ENCODE measurements at places on chromosomes 11 and 22.

DNA sequence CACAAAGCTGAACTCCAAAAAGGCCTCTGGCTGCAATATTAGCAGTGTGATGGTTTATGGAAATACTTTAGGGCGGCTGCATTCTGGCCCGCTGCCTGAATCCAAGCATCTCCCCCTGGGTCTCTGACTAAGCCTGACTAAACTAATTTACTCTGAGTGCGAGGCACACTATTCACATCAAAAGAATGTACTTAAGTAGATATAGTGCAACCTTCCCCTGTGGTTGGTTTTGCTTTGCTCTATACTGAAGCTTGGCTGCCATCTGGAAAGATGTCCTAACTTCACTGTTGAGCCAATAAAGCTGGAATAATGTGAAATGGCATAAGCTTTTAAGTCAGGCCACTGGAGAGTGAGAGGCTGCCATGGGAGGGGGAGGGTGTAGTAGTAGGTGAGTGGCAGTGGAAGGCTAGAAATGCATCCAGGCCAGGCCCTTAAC, 321.6 kb downstream of the AASDHPPT start:
- no peak for DNase-seq

DNA sequence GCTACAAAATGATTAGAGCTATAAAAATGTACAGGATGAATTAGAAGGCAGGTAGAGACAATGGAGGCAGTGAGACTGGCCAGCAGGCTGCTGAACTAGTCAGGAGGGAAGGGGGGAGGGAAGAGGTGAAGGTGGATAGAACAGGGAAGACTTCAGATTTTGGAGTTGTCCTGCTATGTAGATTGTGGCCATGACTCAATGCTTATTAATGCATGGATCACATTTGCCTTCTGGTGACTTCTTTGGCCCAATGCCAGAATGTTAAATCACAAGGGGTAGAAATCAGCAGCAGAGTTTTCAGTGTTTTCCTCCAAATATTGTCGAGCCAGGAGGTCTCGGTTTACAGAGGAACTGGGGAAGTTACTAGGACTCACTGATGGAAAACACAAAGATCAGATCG, 346.6 kb downstream of the AASDHPPT start:
- DNase-seq, result no peak

DNA sequence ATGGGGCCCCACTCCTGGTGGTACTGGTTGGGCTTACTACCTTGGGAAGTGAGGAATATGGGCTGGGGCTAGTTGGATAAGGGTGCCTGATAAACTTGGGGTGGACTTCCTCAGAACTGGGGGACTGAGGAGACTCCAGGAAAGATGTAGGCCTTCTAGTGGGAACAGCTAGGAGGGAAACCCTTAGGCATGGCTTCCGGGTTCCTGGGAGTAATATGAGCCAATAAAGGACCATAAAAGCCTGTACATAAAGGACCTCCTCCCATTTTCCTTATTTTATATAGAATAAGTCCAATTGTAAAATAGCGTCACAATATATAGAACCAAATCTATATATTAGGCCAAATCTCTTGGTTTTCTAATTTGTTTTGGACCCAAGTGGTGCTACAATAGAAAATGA, 18.4 kb upstream of the RNASEH2C start:
- DNase-seq, result no peak

GRCh38 chr11:125626288-125626950, 1.5 kb downstream of the CHEK1 start:
- DNase-seq, result peak; percentile 53

DNA sequence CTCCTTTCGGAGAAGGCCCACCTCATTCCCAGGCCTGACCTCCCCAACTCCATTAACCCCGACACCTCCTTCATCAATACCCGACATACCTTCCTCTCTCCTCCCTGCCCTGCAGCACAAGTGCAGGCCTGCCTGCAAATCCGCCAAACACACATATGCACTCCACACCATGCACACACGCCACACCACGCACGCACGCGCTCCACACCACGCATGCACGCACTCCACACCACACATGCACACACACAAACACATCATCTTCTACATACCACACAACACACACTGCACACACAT, 629.6 kb downstream of the TBC1D22A start:
- DNase-seq, result no peak

DNA sequence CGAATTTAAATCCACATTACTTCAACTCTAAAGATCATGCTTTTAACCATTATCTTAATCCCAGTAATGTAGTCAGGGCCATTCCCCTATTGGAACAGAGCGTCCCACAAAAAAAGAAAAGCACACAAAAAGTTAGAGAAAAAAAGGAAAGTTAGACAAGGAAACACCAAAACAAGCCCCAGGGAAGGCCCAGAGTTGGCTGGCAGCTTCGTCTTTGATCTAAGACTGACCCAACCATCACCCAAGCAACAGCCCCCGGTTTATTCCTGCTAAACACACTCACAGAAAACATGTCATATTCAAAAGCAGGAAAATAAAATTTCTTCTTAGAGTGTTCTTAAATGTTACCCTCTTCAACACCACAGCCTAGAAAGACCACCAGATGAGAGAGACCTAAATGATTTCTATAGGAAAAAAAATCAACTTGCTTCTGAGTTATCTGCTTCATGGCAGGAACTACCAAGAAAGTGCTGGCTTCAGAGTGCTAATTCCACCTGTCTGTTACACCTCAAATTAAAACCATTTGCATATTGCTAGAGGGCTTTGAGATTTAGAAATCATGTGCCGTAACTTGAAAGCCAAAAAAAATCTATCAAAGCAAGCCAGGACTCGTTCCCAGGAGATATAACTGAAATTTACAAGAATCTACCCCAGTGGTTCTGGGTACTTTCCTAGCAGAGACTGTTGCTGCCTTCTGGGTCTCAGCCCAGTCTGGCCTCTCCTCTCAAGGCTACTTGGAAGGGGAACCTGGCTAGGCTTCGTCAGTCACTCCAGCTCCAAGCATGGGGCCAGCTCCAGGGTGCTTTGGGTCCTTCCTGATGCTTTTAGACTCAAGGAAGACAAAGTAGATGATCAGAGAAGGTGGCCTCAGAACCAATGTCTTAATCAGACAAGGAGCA, 31.2 kb downstream of the POU2AF3 start:
- DNase-seq, result no peak

- no peak for DNase-seq
Observed at GRCh38 chr11:75547617-75548058, 14.4 kb upstream of the SERPINH1 start.

DNA sequence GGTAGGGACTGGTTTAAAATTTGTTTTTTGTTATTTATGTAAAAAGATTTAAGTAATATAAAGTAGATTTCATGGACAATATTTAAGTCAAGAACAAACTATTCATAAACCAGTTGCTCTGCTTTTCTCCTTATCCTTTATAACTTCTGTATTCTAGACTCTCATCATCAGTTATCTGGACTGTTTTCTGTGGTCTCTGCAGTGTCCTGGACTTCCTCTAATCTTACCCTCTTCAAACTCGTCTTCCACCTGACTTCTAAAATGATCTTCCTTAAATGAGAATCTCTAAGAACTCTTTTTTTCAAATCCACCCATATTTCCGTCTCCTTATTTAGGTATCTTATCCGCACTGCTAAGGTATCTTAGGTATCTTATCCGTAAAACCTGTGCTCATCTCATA, 8.1 kb downstream of the RRM1 start:
- no peak for DNase-seq

DNA sequence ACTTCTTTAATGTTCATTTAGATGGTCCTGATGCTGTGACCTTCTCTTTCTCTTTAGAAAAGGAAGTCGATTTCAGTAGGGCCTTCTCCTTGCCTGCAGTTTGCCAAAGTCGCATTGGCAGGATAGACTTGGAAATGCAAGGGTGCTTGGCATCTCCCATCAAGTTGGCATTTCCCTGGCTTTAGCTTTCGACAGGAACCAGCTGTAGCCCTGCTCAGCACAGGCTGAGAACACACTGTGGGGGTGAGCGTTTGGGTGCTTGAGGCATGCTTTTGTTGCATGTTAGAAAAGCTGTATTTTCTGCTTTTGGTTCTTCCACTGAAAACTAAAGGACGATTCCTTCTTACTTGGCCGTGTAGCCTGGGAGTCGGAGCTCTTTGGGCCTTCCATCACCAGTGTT, 37.7 kb downstream of the LDLRAD3 start:
- DNase-seq, result no peak

DNA sequence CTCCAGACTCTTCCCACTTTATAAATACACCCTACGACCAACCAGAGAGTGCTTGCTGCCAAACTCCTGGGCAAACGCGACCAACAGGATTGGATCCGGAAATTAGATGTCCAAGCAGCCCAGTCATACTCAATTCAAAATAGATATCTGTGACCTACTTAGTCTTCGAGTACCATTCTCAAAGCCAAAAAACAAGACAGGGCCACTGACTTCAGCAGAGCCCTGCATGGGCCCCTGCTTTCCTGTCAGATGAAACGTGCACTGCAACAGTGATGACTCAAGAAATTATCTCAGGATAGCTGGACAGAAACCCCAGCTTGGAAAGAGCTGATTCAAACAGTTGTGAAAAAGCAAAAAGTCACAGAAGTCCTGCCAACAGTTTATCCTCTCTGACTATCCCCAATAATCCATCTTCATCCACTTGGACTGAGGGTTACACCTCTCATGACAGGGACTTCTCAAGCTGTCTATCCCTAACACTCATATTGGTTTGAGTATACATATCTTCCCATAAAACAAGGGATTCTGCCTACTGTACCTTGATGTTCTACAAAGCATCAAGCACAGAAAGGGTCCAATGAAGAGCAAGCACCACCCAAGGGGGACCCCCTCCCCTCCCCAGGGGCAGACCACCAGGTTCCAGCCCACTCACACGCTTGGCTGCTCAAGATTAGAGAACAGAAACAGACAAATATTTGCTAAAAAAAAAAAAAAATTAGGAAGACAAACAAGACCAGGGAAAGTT, 17.4 kb downstream of the SMCO4 start:
- DNase-seq, result no peak

DNA sequence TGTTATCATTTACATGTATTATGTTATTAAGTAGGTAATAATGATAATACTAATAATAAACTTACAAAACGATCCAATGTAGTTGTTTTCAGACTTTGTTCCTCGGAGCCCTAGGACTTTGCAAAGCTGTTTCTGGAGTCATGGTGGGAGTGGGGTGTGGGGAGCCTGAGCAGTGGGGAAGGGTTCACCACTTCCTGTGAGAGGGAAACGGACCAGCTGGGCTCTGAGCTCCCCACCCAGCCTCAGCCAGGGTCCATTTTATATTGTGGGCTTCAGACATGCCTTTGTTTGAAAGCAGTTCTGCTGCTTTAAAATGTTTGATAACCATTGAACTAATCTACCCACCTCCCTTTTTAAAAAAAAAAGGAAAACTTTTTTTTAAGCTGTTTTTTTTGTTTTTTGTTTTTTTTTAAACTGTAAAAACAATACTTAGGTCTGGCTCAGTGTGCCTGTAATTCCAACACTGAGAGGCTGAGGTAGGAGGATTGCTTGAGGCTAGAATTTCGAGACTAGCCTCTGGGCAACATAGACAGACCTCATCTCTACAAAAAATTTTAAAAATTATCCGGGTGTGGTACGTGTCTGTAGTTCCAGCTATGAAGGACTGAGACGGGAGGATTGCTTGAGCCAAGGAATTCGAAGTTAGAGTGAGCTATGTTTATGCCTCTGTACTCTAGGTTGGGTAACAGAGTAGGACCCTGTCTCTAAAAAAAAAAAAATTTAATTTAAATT, 7.0 kb downstream of the SERPING1 start:
- DNase-seq, result no peak

DNA sequence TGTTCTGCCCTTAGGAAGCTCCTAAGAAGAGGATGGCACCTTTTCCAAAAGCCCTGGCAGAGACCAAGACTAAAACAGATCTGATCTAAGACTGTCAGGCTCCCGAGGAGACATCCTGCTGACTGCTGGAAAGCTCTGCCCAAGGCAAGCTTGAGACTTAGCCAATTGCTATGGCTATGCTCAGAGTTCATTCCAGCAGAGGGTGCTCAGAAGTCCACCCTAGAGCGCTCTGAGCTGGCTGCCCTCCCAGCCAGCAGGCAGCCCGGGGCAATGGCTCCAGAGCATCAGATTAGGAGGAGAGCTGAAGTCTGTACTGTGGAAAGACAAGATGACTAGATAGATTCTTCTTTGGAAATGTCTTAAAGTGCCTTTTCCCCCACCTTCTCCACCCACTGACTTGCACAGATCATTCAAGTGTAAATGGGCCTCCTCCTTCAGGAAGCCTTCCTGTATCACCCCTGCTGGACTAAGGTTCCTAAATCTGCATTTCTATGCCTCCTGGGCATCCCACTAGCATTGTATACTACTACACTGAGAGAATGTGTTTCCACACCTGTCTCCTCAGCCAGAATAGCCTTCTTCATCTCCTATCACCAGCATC, 23.4 kb downstream of the LRRC55 start:
- DNase-seq, result no peak
